WTC11 (cell line): ENCODE measurements at places on chromosomes 5 and 9.
A peak's percentile ranks its signal among the peaks of the same experiment; 100 is the strongest.

DNA sequence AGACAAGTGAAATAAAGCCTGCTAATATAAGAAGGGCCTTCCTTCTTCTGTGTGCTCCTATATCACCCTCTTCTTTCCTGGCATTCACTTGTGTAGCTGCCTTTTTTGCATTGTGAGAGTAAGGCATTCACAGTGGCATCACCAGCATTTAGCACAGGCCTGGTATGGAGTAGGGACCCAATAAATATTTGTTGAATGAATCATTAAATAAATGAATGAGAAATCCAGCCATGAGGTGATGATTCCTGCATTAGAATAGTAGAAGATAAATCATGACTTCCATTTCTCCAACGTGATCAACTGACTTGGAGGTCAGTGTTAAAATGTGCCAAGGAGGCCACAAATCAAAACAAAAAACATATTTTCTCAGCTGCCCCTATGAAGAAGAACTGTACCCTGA lies 3.9 kb downstream of the PLPPR1 start:
- H3K4me3 ChIP-seq, result no peak overlapping the region
- H3K27ac ChIP-seq, result no peak overlapping the region
- peaks cover 21% of the 10 kb centered on the region for H3K4me1 ChIP-seq
- H3K27me3 ChIP-seq, result peaks cover 57% of the 10 kb centered on the region
- H3K36me3 ChIP-seq, result no peaks in the 10 kb centered on the region
- DNase-seq, result no peak

GRCh38 chr5:128927644-128928043 lies 37.6 kb upstream of the SLC27A6 start:
- H3K36me3 ChIP-seq, result peaks cover 5% of the 10 kb centered on the region; the same call in 1 of the 2 replicates
- DNase-seq, result no peak
- H3K4me3 ChIP-seq, result no peak overlapping the region
- no peaks in the 10 kb centered on the region for H3K4me1 ChIP-seq

DNA sequence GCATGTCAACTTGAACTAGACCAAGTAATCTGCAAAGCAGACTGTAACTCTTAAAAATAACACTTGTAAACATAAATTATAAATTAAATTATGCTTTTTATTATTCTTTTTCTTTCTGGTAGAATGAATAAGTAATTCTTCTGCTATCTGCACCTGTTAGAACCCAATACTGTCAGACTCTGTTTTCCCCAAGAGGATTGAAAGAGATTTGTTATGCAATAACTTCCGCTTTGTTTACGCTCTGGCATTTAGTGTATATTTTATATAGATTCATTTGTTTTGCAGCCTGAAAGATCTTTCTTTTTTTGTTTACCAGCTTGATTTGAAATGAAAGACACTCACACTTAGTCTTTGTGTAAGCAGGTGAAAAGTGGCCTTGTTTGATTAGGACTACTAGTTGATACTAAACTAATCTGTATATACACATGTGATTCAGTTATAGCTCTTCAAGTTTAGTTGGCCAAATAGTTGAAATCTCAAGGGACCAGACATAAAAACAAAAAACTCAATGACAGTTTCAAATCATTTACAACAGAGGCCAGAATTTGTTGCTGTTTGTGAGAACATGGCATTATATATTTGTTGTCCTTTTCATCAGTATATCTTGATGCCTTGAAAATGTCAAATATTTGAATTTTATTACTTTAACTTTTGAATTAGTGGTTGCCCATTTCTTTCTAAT lies 155.8 kb downstream of the PBX3 start:
- H3K36me3 ChIP-seq, result no peaks in the 10 kb centered on the region
- DNase-seq, result no peak
- H3K27ac ChIP-seq, result no peak overlapping the region
- H3K27me3 ChIP-seq, result no peaks in the 10 kb centered on the region
- no peak overlapping the region for H3K4me3 ChIP-seq

DNA sequence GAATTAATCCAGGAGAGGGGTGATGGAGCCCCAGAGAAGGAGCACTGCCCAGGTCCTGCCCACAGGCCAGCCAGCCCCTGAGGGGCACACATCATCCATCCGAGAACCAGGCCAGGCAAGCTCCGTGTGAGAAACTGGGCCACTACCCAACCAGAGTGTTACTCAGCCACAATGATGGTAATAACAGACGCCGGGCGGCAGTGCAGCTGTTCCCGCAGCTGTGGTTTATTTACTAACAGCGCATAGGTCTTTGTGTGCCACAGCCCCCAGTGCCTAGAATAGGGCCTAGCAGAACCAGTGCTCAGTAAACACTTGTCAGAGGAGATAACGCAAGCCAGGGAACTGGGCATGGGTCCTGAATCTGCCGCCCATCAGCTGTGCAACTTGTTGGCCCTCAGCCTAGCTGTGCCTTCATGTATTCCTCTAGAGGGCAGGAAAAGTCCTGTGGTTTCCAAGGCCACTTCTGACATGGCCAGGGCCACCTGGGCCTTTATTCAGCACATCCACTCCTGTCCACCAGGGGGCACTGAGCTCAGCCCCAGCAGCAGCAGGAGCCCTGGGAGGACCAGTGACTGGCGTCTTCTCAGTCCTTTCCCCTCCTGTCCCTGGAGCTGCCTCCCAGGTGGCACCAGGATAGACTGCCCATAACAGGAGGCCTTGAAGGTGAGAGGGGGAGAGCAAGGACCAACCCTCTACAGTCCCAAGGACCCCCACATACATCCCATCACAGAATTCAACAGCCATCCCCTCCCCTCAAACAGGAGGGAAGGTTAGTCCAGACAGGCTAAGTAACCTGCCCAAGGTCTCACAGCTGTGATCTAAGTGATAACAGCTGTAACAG lies 2.1 kb downstream of the MXD3 start:
- peaks cover 24% of the 10 kb centered on the region for H3K36me3 ChIP-seq
- H3K27me3 ChIP-seq, result no peaks in the 10 kb centered on the region
- DNase-seq, result peak; percentile 88
- H3K4me3 ChIP-seq, result peak overlapping the region; percentile 55

DNA sequence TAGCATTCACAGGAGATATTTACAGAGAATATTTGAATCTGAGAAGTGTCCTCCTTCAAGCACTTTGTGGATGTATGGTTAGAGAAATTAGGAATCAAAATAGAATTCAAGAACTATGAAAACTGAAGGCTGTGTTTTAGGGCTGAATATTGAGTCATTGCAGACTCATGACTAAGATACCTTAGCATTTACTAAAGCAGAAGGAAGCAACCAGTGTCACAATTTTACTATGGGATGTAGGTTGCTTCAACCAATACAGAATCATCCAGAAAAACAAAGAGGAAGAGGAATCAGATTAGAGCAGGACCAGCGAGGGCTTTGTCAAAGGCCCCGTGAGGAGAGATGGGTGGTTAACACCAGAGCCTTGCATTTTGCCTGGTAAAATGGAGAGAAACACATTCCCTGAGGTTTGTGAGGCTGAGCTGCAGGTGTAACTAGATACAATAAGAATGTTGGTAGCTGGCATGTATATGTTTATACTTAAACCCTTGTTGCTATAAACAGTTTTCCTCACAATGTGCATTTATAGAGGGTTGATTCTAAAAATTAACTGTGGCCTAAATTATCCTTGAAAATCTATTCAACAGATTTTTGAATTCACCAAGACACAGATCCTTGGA lies 518.1 kb downstream of the AGTPBP1 start:
- H3K4me3 ChIP-seq, result no peak overlapping the region
- H3K36me3 ChIP-seq, result no peaks in the 10 kb centered on the region
- no peak overlapping the region for H3K27ac ChIP-seq
- DNase-seq, result no peak

GRCh38 chr5:107873877-107874276 lies 203.1 kb upstream of the EFNA5 start:
- peak overlapping the region; percentile 21; the same call in 1 of the 2 replicates for H3K27ac ChIP-seq
- H3K27me3 ChIP-seq, result no peaks in the 10 kb centered on the region
- no peaks in the 10 kb centered on the region for H3K36me3 ChIP-seq
- DNase-seq, result no peak
- H3K4me1 ChIP-seq, result peaks cover 18% of the 10 kb centered on the region
- no peak overlapping the region for H3K4me3 ChIP-seq

DNA sequence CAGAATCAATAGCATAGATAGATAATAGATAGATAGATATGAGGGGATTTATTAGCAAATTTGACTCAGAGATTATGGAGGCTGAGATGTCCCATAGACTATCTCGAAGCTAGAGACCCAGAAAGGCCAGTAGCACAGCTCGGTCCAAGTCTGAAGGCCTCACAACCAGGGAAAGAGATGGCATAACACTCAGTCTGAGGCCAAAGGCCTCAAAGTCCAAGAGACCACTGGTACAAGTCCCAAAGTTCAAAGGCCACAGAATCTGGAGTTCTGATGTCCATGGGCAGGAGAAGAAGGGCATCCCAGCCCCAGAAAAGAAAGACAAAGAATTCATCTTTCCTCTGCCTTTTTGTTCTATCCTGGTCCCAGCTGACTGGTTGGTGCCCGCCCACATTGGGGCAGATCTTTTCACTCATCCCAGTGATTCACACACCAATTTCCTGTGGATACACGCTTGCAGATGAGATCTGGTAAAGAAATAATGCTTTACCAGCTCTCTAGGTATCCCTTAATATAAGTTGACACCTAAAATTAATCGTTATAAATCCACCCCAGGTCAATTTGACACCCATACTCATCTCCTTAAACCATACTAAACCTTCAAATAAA lies 127.8 kb upstream of the FBN2 start:
- no peak overlapping the region for H3K27ac ChIP-seq
- DNase-seq, result no peak
- no peaks in the 10 kb centered on the region for H3K27me3 ChIP-seq
- peaks cover under 1% of the 10 kb centered on the region; the same call in 1 of the 2 replicates for H3K36me3 ChIP-seq
- H3K4me1 ChIP-seq, result peaks cover 2% of the 10 kb centered on the region

DNA sequence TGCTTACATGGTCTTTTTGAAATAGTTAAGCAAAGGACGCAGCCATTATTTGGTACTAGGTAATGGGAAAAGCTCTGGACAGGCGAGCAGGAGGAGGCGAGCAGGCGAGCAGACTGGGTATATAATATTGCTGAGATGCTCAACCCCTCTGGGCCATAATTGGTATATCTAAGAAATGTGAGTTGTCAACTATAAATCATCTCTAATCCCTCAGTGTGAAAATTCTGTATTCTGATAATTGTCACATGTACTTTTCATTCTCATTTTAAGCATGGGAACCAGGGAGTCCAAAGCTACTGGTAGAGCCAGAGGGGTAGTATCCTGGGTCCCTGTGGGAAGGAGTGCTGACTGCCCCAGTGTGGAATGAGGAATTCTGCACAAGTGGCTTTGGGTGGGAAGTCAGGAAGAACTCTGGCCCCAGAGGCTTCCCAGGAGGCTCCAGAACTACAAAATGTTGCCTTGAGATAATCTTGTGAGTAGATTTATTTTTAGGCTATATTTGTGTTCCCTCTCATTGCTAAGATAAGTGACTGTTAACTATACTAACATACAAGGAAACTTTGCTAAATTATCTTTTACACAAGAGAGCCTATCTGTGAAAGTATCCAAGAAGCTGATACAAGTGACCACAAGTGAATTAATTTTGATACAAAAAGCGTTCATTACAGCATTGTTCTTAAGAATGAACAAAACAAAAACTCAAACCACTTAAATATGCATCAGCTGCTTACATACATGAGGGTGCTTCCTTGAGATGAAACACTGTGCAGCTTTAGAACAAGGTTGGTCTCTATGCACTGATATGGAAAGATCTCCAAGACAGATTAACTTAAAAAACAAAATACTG lies 70.5 kb upstream of the TNFAIP8 start:
- H3K4me1 ChIP-seq, result peaks cover 18% of the 10 kb centered on the region
- H3K27ac ChIP-seq, result no peak overlapping the region
- no peak for DNase-seq
